ENCODE measurements at places on chromosomes 3 and 15.

GRCh38 chr3:81793410-81793809 lies 32.0 kb upstream of the GBE1 start:
- DNase-seq = no peak

GRCh38 chr3:143573610-143574303 lies 274.5 kb downstream of the SLC9A9 start:
- DNase-seq = no peak

DNA sequence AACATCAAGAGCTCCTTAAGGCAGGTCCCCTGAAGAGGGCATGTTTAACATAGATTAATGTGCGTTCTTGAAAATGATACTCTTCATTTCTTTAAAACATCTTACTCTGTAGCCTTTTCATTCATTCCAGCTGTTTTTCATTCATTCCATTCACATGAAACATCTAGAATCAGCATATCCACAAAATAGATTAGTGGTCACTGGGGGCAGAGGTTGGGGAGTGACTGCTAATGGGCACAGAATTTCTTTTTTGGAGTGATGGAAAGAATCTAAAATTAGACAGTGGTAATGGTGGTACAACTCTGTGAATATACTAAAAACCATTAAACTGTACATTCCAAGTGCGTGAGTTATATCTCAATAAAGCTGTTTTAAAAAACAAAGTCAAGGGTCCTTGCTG lies 15.4 kb upstream of the CXCR6 start:
- DNase-seq = no peak

GRCh38 chr3:137294839-137295238 lies 337.1 kb downstream of the IL20RB start:
- no peak for DNase-seq

DNA sequence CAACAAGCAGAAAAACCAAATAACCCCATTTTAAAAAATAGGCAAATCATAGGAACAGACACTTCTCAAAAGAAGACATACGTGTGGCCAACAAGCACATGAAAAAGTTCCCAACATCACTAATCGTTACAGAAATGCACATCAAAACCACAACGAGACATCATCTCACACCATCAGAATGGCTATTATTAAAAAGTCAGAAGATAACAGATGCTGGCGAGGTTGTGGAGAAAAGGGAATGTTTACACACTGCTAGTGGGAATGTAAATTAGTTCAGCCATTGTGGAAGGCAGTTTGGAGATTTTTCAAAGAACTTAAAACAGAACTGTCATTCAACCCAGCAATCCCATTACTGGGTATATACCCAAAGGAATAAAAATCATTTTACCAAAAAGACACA lies 60.7 kb downstream of the ABI3BP start:
- DNase-seq = no peak

DNA sequence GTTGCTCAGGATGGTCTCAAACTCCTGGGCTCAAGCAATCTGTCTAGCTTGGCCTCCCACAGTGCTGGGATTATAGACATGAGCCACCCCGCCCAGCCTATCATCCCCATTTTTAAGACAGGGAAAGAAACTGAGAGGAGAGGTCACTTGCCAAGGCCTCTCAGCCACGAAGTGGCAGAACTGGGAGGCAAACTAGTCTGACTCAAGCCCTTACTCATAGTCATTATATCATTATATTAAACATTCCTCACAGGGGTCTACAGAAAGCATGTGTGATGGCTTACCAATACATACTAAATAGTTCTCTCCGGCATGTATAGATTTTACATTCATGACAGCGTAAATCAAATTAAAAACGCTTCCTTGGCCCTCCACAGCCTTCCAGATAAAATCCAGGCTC lies 62.0 kb upstream of the ZBTB38 start:
- no peak for DNase-seq

DNA sequence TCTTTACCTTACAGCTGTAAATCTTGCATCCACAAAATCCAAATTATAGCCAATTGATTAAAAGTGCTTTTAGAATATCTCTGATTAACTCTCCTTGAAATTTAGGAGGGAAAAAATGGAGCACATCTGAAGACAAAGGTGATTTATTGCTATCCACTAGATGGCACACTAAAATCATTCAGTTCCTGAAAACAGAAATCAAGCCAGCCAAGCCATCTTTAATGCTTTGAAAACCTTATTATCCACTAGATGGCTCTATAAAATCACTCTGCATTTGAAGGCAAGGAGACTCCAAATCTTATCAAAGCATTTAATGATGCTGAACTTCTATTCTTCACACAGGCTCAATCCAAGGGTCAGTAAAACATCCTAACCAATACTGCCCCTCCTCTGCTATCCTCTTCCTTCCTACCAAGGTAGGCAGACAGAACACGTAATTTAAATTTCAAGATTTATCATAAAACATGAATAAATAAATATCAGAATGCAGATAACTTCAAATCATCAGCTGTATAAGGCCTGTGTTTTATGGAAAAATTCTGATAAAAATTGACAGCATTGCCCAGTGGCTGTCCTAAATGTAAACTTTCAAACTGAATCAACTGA lies 48.4 kb downstream of the GOLIM4 start:
- peak; percentile 36 for DNase-seq

DNA sequence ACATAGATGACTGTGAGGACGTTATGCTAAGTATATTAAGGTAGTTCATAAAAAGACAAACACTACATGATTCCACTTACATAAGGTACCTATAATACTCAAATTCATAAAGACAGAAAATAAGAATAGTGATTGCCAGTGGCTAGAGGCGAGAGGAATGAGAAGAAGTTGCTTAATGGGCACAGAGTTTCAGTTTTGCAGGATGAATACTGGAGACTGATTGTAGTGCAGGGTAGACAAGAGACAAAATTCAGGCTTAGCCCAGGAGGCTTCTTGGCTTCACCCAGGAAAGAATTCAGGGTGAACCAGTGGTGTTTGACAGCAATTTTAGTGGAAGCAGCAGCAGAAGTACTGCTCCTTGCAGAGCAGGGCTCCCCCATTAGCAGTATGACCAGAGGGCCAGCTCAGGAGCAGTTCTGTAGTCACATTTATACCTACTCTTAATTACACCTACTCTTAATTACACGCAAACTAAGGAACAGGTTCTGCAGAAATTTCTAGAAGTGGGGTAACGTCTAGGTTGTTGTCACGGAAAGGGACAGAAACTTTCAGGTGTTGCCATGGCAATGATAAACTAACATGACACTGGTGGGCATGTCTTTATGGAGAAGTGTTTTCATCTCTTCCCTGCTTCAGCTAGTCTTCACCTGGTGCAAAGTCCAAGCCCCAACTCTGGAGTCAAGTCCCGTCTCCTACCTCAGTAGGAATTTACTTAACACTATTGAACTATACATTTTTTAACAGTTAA lies 55.2 kb downstream of the TBL1XR1 start:
- no peak for DNase-seq

GRCh38 chr3:124974691-124975090 lies 40.1 kb upstream of the MUC13 start:
- no peak for DNase-seq

DNA sequence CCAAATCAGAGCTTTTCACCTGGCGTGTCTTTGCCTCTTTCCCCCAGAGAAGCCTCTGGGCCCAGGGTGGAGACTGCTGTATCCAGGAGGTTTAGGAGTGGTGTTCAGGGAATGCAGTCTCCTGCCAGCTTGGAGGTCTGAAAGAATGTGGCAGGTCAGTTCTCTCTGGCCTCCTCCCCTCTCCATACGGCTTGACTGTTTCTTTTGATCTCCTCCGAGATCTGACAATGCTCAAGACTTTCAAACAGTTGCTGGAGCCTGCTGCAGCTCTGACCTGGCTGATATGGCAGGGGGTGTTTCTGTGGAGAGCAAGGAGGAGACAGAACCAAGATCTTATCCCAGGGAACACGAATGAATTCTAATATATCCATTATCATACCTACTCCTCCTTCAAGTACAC lies 24.7 kb upstream of the TM4SF4 start:
- no peak for DNase-seq
